ENCODE measurements at places on chromosomes 6 and 20.

DNA sequence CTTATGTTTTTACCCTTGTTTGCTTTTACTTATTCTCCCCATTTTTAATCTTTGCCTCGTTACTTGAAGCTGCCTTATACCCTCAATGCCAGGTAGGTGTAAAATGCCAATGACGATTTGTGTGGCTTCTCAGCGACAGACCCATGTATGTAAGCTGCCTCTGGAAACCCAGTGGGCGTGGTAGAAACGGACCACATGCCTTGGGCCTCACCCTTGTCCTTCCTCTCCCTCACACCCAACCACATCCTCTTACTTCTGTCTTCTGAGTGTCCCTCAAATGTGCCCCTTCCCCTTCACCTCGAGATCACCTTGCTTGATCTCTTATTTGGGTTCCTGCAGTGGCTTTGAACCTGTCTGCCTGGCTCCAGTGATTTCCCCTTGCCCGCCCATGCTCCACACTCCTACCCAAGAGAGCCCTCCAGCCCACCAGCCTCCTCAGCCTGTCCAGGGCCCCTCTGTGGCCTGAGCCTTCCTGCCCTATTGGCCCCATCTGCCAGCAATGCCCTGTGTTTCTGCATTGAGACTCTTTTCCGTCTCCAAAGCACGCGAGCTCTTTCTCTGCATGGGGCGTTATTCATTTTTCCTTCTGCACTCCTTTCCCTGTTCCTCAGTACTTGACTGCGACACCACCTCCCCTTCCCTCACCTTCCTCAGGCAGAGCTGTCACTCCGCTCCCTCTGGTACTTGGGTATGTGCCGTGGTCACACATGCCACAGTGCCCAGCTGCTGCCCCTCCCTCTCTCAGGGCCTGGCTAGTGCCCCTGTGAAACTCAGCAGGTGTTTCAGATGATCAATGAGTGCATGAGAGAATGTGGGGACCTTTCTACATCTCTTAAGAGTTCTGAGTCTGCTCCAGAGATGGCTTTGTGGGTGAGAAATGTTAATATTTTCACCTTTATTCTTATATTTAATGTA lies 115.4 kb downstream of the SLX4IP start:
- no peak for DNase-seq

- DNase-seq, result no peak
Observed at GRCh38 chr6:168992446-168993144, 261.1 kb downstream of the THBS2 start.

GRCh38 chr6:86193821-86194220 lies 551.1 kb upstream of the SYNCRIP start:
- DNase-seq, result no peak

GRCh38 chr6:116564311-116564710 lies 7.0 kb upstream of the RWDD1 start:
- DNase-seq, result no peak
